ENCODE measurements at places on chromosomes 7 and 10.

- no peak for DNase-seq
Measured at GRCh38 chr10:68364101-68364886, 31.6 kb upstream of the PBLD start.

DNA sequence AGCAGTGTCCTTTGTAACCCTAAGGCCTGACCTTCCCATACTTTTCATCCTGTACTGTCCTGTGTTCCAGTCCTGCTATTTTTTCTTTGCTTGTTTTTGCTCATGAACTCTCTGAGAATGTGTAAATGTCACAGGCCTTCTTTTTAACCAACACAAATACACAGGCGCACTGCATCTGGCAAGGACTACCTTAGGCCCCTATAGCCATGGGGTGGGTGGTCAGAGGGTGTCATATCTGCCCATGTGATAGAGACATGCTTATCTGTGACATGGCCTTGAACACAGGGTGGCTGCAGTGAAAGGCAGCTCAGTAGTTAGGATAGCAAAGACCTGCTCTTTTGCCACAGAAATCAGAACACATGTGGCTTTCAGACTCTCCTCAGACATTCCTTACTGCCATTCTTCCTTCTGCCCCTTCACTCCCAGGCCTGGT lies 3.9 kb upstream of the MBL2 start:
- DNase-seq: no peak

DNA sequence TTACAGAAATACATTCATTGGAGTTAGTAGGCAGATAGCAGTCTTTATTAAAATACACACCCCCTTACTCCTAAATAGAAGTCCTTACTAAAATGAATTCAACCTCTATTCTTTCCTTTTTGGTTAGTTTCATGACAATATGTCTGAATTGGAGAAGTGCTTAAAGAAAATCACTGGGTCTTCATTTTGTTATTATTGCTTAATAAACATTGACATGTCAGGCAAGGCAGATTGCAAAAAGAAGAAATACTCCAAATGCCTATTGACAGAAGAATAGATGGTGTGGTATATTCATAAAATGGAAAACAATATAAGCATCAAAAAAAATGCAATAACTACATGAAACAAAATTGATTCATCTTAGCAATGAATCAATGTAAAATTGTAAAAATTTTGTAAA lies 135.5 kb downstream of the TMEM26 start:
- DNase-seq: no peak

- no peak for DNase-seq
Measured at GRCh38 chr7:27435461-27435860, 192.9 kb downstream of the EVX1 start.

DNA sequence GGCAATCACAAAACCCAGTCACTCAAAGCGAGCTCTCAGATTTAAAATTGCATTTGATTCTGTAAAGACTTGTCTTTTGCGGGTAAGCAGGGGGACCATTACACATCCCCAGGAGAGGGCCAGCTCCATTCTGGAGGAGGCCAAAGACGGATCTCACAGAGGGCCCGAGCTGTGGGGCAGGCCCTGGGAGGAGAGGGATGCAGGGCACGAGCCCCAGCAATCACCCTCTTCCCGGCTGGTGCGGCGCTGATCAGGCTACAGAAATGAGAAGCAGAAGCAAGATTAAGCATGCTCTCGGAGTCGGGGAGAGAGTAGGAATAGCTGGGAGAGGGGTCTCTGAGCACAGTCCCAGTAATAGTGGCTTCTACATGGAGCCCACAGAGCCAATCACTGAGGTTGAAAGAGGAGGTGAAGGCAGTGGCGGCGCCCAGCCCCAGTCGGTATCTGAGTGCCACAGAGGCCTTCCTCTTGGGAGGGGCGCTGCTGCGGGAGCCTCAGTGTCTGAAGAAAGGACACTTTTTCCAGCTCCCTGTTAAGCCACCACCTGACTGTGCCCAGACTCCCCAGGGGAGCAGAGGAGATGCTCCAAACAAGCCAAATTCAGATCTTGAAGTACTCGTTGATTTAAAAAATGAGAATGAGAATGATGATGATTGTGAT lies 7.1 kb downstream of the CXCL12 start:
- no peak for DNase-seq

DNA sequence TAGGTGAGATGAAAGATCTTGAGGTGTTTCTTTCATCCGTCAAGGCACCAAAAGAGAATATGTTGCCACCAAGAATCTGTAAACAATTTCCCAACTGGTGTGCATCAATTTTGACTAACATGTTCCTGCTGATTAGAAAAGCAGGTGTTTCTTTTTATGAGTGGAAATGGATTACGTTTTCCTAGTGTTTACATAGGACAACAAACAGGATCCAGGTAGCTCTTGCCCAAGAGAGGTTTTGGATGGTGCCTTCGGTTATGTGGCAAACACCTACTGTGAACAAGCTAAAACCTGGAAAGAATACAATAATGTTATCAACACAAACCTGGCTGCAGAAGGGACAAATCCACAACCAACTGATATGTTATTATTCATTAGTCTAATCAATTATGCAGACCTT lies 53.6 kb upstream of the WNT16 start:
- DNase-seq: no peak

GRCh38 chr7:34759477-34760125 lies 101.6 kb downstream of the NPSR1 start:
- DNase-seq: no peak

DNA sequence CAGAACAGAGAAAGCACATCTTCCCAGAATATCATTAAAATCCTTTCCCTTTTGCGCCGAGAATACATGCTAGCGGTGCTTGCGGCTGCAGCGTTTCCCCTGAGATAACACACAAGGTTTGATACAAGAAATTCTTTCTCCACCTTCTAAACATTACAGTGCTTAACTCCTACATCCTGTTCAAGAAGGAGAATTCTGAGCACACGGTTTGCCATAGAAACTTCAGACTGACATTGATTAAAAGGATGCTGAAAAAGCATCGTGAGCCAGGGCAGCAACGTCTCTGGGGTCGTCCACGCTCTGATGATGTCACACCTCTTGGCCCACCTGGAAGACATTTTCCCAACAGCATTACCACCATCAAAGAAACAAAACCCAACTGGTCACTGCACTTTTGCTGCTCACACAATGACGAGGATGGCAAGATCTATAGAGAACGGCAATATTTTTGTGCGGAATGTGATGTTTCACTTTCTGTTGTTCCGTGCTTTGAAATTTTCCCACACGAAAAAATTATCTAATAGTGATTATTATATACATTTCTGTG lies 27.0 kb upstream of the PRSS1 start:
- no peak for DNase-seq

DNA sequence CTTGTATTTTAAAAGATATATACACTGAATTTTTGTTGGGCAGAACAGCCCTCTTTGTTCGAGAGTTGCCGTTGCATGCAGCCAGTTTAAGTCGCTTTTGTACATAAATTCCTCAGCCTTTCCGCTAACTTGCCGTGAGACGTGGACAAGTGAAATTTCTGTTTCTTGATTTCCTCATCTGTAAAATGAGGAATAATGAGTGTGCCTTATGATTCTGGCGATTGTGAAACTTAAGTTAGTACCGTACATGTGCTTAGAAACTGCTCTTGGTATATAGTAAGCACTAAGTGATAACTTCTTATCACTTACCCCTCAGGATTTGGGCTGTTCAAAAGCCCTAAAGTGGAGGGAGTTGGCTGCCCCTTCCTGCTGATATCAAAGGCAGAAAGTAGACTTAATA lies 1.4 kb downstream of the CCNJ start:
- DNase-seq: no peak

DNA sequence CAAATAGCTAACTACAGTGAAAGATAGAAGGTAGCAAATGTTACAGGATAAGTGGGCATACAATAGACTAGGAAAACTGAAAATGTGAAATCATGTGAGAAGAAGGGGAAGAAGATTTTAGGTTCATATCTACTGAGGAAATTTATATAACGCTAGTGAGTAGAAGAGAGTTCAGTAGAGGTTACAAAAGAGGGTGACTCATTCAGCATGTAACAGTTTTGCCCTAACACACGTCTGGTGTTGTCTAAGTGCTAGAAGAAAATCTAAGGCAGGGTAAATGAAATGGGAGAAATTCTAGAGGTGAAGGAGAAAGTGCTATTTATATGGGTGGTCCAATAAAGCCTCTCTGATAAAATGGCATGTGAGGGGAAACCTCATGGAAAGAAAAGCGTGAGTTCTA lies 731.4 kb upstream of the POT1 start:
- DNase-seq: no peak

GRCh38 chr10:57038531-57038930 lies 677.5 kb upstream of the ZWINT start:
- no peak for DNase-seq

GRCh38 chr7:37061849-37062559 lies 337.7 kb upstream of the AOAH start:
- no peak for DNase-seq

DNA sequence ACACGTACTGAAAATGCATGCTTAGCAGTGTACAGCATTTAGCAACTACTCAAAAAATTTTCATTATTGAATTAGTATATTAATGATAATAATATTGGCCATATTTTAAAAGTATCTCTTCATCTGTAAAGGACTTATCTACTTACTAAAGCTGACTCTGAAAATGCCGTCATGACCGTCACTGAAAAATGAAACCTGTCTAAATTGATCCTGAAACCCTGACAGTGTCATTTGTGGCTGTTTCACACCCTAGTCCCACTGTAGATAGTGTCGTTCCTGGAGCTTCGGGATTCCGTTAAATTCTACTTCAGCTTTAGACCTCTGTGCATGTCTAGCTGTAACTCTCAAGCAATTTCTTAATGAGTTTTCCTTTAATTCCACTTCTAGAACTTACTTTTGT lies 35.8 kb upstream of the EZH2 start:
- no peak for DNase-seq

DNA sequence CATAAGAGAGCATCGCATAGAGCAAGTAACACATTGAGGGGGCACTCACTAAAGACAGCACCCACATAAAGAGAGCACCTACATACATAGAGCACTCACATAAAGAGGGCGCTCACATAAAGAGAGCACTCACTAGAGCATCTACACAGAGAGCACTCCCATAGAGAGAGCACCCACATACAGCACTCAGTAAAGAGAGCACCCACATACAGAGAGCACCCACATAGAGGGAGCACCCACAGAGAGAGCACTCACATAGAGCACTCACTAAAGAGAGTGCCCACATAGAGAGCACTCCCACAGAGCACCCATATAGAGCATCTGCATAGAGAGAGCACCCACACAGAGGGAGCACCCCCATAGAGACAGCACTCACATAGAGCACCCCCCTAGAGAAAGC lies 47.8 kb downstream of the INSIG1 start:
- no peak for DNase-seq

- no peak for DNase-seq
Measured at GRCh38 chr7:134165252-134165651, 38.1 kb downstream of the LRGUK start.

DNA sequence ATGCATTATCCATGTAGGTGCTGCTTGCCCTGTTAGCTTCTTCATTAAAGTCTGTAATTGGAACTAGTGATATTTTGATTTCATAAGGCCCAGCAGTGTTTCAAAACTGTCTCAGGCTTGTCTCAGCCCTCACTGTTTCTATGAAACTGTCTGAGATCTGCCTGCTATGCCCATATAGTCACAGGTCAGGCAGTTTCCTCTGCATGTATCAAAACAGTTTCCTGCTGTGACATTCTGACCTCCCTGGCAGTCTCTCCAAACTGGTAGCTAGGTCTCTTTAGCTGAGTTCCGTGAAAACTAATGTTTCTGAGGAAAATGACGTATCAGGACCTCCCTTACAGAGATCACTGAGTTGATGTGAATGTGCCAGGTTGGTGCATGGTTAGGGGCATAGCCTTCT lies 18.9 kb upstream of the SEMA3D start:
- no peak for DNase-seq

DNA sequence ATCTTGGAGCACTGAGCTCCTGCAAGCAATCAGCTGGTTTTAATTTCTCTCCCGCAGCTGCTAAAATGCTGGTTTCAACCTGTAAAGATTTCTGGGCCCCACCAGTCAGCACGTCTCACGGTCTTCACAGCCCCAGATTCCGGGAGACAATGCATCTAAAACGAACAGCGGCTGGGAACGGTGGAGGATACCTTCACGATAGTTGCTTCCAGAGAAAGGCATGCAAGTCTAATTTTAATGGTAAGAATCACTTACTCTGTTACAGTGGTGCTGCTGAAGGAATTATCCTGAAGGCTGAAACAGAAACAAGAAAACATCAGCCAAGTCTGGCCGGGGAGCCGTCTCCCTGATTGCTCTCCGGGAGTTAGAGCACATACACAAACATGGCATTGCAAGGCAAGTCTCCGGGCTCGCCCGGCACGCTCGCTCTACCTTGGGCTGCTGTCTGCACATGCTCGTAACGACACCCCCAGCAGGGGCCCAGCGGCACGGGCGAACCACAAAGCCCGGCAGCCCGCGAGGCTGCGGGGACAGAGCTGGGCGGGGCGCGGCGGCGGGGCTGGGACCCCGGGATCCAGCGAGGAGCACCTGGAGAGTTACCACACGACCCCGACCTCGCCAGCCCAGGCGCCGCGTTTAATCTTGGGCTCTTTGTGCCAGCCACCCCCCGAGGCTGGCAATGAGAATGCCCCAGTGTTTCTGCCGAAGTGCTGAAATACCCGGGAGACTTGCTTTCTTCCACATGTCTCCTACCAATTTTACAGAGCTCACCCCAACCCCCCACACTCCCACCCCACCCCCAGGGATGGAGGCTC lies at the start of gene FAM13C:
Gene FAM13C (minus strand): TSS at position 406 of the 815 bp plus-strand sequence. CDS start 89 bp downstream, at position 317.
- peak; percentile 79 for DNase-seq

- no peak for DNase-seq
Measured at GRCh38 chr10:21191512-21191911, 294.4 kb upstream of the NEBL start.

- DNase-seq: no peak
Measured at GRCh38 chr7:105315357-105315756, 73.4 kb downstream of the SRPK2 start.

DNA sequence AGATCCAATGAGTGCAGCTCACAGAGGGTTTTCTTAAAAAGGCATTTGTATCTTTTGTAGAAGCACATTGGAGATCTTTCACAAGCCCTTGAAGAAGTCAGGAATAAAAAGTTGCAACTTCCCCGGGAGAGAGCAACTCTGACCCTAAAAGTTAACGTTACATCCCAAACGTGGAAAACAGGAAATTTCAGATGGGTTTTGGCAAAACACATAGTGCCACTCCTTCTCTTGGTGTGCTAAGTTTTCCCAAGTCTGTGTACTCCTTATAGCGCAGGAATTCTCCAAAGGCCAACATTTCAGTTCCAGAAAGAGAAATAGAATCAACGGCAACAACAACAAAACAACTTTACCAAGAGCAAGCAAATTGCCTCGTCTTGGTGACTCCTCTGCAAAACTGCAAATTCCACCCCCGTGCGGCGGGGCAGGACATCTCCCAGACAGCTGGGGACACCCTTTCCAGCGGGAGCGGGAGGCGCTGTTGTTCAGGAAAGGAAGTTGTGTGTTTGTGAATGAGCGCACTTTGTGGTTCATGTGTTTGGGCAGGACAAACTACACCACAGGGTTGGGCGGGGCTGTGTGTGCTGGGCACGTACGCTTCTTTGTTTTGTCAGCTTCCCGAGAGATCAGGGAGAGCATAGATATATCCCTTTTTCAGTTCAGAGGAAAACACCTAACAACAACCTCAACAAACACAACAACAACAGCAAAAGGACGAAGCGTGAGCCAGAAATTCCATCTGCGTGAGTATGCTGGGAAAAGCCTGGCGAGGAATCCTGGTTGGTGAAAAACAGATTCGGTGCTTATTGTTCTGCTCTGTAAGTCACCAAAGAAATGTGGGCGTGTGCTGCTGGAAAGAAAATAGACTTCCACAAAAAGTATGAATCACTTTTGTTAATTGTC lies 294.7 kb upstream of the PITRM1 start:
- DNase-seq: peak; percentile 89

Data from Right ventricle myocardium superior (tissue), 1 donor.